ENCODE measurements at places on chromosomes 5 and 9. TPM values are rescaled to one million over a fixed set of nuclear protein-coding genes. Genes with fewer than 3 reads are reported as not detected.

SOX30 gene
- total RNA-seq = 0.14 TPM

- no peak for DNase-seq
Measured at GRCh38 chr9:106174346-106174745, 480.0 kb downstream of the TMEM38B start.

DNA sequence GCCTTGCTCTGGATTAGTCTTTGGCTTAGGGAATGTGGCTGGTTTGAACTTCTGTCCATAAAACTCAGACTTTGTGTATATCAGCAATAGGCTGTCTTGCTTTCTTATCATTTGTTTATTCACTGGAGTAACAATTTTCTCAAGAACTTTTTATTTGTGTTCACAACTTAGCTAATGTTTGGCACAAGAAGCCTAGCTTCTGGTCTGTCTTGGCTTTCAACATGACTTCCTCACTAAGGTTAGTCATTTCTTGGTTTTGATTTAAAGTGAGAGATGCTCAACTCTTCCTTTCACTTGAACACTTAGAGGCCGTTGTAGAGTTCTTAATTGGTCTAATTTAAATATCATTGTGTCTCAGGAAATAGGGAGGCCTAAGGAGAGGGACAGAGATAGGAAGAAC, 4.9 kb downstream of the FBXO38 start:
- DNase-seq = no peak

PCDHGA11 gene
- total RNA-seq = 5.6 TPM

RCL1 gene
- total RNA-seq = 7.1 TPM

ASS1 gene
- 27.4 TPM for total RNA-seq

- DNase-seq = no peak
Measured at GRCh38 chr5:98349251-98349989, 424.0 kb upstream of the RGMB start.

GRCh38 chr5:158234323-158235158, 375.6 kb upstream of the CLINT1 start:
- no peak for DNase-seq

IFNA2 gene
- not detected for total RNA-seq

RARS1 gene
- total RNA-seq = 52.5 TPM

- no peak for DNase-seq
Measured at GRCh38 chr5:158538506-158539074, 561.1 kb downstream of the EBF1 start.

IL13 gene
- not detected for total RNA-seq

- DNase-seq = no peak
Measured at GRCh38 chr5:64980176-64980575, 211.4 kb downstream of the CWC27 start.

NTNG2 gene
- total RNA-seq = 2.4 TPM

- peak; percentile 35 for DNase-seq
Measured at GRCh38 chr5:1763548-1763911, 36.1 kb downstream of the MRPL36 start.

BAAT gene
- 0.07 TPM for total RNA-seq

- DNase-seq = no peak
Measured at GRCh38 chr5:38600329-38601045, 44.0 kb upstream of the LIFR start.

DNA sequence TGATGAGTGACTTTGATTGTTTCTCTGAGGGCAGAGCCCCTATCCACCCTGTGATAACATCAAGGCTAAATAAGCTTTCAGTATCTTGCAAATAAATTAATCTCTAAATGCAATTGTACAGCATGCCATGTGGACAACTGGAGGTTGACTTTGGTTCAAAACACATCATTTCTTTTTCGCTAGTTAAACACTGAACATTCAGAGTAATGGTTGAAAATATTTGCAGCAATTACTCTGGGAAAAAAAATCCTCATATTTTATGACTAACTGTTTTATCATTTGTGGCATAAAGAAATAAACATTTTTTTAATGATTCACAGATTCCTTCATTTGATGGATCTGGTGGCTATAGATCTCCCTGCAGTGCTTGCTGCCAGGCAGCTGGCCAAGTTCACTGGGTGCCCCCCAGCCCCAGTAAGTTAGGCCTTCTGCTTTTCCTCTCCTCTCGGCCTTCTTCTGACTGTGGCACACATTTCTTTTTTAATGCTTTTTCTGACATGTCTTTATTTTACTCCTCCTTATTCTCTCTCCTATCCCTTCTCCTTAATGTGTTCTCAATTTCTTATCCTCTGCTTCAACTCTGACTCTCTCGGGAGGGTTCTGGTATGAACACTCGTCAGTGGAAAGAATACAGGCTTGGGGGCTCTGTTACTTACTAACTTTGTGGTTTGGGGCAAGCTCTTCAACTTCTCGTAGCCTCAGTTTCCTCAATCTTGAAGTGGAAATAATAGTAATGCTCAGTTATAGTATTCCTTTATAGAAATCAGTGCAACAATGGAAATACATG, 69.6 kb downstream of the ADAMTSL1 start:
- no peak for DNase-seq

GRCh38 chr5:7363067-7363677, 32.8 kb upstream of the ADCY2 start:
- no peak for DNase-seq

Data from heart right ventricle (tissue), 16 donors.